ENCODE measurements at places on chromosomes 2 and 18.

DNA sequence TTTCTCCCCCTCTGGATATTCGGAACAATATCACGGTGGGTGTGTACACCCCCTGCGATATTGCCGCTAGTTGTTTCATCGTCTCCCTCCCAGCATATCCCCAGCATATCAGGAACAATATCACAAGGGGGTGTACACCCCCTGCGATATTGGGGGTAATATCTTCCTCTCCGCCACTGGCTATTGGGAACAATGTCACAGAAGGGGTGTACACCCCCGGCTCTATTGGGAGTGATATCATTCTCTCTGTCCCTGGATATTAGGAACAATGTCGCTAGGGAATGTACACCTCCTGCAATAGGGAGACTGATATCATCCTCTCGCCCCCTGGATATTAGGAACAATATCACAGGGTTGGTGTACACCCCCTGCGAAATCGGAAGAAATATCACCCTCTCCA, 1932.0 kb downstream of the SUCLG1 start:
- no peak for ATAC-seq

DNA sequence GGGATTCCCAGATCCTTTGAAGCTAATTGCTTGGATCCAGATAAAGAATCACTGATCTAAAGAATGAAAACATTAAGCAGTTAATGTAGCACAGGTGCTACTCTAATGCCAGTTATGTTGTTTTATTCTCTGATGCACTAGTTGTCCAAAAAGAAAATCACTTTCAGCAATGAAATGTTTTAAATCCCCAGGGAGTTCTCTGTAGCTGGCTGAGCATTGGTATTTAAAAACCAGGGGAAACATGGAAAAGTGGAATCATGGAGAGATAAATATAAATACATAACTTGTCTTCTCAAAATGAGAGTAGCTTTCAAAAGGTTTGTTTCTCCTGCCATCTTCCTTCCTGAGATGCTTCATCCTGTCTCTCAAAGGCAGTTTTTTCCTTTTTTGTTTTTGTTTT, 37.7 kb downstream of the CD302 start:
- no peak for ATAC-seq

DNA sequence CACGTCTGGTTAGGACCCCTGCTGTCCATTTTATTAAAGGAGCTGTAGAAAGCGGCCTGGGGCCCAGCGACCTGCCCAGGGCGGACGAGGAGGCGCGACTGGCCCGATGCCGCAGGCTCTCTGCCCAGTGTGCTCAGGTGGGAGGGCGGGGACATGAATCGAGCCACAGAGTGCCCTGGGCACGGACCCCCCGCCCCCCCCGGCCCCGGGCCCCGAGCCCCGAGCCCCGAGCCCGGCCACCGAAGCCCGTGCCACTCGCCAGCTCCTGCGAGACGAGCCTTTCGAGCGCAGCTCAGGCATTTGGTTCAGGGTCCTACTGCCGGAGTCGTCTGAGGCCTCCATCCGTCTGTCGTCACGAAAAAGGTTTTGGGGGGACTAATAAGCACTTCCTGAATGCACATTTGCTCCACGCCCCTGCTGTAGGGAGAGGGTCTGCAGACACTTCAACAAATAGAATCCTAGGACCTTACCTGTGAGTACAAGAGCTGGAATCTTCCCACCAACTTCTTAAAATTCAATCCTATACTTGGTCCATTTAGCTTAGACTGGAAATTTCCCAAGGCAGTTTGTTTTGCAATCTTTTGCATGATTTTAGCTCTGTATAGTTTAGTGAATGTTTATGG, 602 bp upstream of the ADAM17 start:
- peak; percentile 5 for ATAC-seq

DNA sequence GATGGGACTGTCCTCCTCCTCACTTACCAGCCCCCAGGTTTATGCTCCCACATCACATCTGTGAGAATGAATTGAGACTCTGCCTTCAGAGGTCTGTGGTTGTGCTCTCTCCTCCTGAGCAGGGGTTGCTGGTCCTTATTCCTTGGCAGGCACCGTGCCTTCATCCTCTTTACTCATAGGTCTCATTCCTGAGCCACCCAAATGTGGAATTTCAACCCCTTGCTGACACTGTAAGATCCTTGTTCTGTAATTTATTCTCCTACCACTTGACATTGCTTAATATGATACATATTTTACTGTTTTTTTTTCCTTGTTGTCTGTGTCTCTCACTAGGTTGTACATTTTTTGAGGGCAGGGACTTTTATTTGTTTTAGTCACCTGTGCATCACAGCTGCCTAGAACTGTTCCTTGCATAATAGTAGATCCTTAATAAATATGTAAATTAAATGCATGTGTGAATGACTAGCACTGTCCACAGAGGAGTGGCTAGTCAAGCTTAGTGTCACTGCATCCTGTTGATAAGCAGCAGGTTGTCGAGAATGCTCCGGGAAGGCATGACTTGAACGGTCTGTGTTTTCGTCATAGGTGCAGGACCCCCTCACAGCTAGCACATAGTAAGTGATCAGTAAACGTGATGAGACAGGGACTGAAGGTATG, 180.6 kb downstream of the ZNF407 start:
- ATAC-seq: no peak

DNA sequence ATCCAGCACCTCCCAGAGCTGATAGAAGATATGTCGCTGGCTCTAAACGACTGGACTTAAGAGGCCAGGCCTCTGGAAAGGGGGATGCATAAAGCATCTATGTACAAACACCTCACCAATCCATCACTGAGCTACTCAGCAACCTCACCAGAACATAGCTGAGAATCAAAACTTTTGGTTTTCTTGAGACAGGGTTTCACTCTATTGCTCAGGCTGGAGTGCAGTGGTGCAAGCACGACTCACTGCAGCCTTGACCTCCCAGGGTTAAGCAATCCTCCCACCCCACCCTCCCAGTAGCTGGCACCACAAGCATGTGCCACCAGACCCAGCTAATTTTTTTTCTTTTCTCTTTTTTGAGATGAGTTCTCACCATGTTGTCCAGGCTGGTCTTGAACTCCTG, 62.9 kb upstream of the MSH6 start:
- no peak for ATAC-seq

DNA sequence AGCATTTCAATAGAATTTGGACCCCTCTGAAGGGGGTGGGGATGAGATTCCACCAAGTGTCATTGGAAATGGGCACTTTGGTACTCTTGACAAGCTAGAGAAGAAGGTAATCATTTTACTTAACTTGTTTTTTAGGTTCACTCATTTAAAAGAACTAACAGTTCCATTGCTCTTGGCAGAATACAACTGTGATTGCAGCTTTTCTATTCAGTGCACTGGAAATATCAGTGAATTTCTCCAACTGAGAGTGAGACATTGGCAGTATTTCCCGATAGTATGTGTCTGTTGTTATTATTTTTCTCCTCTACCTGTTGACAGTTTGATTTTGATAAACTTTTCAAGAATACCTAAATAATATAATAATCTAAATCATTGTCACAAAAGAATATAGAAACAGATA, 1356.7 kb upstream of the NXPH2 start:
- no peak for ATAC-seq

DNA sequence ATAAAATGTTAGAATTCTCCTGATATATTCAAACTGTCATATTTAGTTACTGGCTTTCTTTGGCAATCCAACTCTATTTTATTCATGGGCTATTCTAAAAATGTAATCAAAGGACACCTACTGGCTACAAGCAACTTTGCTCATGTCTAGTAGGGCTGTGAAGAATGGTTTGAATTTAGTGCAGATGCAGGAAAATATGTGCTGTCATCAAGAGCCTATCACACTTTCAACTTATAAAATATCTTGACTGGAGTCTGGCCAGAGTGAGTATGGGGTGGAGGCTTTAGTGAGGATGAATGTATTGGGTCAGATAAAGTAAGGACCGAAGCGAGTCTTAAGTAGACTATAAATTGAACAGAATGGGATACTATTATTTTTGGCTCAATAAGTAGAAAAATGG, 343.4 kb upstream of the SPRED2 start:
- ATAC-seq: no peak

- ATAC-seq: peak; percentile 31
Measured at GRCh38 chr2:118847762-118848172, 319 bp upstream of the EN1 start.

- ATAC-seq: peak; percentile 65
Measured at GRCh38 chr2:120722568-120723421, 12.9 kb upstream of the GLI2 start.
